ENCODE measurements at places on chromosomes 6 and 20.
A peak's percentile ranks its signal among the peaks of the same experiment; 100 is the strongest.

GRCh38 chr6:101936516-101936915 lies 543.0 kb downstream of the GRIK2 start:
- no peak for DNase-seq

DNA sequence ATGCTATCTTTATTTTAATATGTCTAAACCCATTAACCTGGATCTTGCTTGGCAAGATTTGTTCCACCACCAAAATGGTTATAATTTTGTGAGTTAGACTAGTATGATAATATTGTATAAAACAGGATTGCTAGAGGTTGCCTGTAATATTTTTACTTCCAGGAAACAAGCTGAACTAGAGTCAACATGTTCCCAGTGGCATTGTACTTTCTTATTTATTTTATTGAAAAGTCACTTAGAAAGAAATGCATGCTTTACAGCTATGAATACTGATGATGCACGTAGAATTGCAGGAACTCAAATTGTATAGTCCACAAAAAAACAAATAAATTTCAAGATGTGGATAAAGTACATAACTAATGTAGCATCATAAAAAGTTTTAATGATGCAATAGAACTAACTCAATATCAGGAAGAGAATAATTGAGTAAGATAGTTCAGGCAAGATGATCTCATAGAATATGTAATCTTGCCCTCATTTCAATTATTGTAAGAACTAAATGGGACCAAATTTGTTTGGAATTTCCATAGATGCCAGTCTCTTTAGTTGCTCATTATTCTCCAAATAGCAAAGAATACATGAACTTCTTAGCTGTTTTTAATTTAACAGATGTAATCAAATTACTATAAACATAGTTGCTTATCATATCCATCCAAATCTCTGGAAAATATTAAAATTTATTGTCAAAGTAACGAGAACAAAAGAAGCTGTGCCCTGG lies 451.8 kb downstream of the COL12A1 start:
- no peak for DNase-seq

- no peak for DNase-seq
Measured at GRCh38 chr20:23386304-23387117, 24.5 kb downstream of the GZF1 start.

DNA sequence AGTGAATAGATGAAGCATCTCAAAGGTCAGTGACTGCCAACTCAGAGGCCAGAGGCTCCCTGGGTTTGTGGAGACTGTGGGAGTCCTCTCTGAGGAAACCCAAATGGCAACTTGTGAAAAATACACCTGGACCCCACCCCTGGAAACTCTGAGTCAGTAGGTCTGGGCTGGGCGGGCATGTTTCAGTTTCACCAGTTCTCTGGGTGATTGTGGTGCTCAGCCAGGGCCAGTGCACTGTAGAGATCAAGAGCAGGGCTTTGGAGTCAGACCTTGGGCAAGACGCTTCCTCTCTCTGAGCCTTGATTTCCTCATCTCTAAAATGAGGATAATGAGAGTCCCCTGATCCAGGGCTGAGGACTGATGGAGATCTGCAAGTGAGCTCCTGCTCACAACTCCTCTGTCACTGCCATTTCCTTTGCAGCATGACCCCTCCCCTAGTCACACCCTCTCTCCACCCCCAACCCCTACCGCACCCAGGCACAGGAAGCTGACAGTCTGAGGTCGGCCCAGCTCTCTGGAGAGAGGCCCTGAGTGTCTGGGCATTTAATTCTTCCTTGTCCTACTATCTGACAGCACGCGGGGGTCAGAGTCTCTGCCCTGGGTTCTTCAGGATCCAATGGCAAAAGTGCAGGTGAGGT lies 5.1 kb downstream of the DEF6 start:
- peak; percentile 88 for DNase-seq

GRCh38 chr6:168905451-168906090 lies 348.1 kb downstream of the THBS2 start:
- DNase-seq = no peak

DNA sequence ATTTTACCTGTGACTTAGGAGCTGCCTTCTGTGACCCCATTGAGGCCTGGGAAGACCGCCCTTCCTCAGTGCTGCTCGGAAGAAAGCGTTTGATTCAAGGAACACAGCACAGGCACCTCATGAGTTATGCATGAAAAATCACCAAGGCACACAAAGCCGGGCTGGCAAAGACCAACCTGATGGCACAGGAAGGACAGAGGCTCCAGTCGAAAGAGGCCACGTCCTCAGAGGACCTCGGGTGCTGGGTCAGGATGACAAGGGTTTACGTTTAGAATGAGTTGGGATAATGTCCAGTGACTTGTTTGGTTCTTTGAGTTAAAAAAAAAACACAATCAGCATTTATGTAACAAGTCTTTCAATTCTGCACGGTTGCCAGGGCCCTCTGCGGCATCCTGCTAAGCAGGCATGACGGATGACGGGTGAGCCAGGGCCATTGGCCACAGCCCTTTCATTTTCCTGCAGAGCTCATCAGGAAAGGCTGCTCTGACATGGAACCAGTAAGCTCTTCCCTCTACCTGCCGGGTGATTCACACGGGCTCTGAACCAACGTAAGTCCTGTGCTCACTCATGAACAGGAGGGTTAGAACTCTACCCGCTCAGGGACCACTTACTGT lies 112.8 kb downstream of the DACT2 start:
- no peak for DNase-seq

- DNase-seq = no peak
Measured at GRCh38 chr6:32183483-32184083, 470 bp downstream of the AGER start.

- no peak for DNase-seq
Measured at GRCh38 chr20:36881331-36881730, 5.4 kb downstream of the TLDC2 start.

GRCh38 chr6:137371634-137372016 lies 122.6 kb downstream of the OLIG3 start:
- no peak for DNase-seq

- no peak for DNase-seq
Measured at GRCh38 chr20:3577366-3577765, 85.8 kb downstream of the GFRA4 start.

GRCh38 chr6:138645976-138646640 lies 127.5 kb upstream of the CCDC28A start:
- DNase-seq = no peak

DNA sequence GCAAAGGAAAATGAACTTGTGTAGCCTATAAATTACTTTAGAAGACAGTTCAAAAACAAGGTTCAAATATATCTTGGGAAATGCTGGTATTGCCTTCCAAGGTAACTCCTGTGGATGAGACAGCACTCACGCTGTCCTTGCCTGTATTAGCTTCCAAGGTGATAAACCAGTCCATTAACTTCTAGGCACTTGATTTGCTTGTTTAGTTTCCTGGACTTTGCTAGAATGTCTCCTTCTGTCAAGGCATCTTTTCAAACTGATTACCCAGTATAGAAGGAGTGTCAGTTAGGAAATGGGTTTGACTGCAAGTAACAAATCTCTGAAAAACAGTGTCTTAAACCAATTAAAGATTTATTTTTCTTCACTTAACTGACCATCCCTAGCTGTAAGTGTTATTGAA lies 103.4 kb upstream of the SLC22A23 start:
- DNase-seq = no peak

- no peak for DNase-seq
Measured at GRCh38 chr6:105484238-105485161, 81.6 kb upstream of the PREP start.

DNA sequence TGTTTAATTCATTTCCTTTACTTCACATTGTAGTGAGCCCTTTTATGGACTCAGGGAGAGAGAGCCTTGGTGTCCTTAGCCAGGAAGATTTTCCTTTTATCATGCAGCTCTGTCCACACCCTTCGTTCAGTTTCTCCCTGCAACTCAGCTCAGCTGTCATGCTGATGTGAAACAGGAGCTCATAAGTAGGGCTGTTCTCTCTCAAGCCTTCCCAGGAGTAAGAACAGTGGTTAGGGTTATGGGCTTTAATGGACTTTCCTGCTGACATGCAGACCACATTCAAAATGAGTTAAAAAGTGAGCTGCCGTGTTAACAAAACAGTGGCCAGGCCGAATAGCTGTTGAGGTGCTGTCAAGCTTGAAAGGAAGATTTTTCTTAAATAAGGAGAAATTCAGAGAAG lies 104.1 kb downstream of the BCKDHB start:
- no peak for DNase-seq

Measured in activated CD4-positive, alpha-beta T cell treated with anti-CD3 and anti-CD28 coated beads for 4 hours (primary cell).